ENCODE measurements at places on chromosomes 2 and 18.

GRCh38 chr2:46164529-46165301 is 132.5 kb upstream of the EPAS1 start:
- DNase-seq, result peak; percentile 85

DNA sequence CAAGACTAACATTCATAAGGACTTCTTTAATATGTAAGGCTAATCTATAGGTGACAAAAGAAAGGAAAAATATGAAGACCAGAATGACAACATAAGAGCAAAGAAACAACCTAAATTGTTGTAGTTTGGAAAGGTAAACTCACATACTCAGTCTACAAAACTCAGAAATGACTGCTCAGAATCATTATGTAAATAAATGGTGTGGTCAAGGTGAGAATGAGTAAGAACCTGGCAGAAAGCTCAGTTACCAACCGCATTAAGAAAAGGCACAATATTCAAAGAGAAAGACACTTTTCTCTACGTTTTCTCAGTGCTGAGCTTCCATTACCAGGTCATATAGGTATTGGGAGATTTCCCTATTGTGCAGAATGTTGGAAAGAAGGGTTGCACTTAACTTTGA is 15.8 kb downstream of the ATF2 start:
- peak; percentile 15 for DNase-seq

DNA sequence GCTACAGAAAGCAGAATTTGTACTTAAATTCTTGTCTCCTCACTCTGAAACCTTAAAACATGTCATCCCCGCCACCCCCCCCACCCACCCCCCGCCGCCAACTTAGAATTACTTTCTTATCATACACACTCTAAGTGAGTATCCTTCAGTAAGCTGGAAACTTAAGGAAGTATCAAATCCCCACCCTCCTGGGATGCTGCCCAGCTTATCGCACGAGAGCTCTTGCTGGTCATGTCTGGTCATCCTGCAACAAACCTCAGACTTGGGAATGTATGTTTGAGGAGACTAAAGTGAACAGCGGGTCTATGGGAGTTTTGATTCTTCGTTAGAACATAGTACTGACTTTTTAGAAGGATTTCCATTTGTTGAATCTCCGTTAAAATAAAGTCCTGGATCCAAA is 203.3 kb downstream of the PTGR3 start:
- no peak for DNase-seq

- DNase-seq, result no peak
These were observed 74.5 kb upstream of the FZD7 start for GRCh38 chr2:201959198-201959597.

- DNase-seq, result no peak
These were observed 775.3 kb upstream of the POU3F3 start for GRCh38 chr2:104078431-104079157.

GRCh38 chr2:12684471-12684936 is 32.2 kb upstream of the TRIB2 start:
- peak; percentile 87 for DNase-seq

DNA sequence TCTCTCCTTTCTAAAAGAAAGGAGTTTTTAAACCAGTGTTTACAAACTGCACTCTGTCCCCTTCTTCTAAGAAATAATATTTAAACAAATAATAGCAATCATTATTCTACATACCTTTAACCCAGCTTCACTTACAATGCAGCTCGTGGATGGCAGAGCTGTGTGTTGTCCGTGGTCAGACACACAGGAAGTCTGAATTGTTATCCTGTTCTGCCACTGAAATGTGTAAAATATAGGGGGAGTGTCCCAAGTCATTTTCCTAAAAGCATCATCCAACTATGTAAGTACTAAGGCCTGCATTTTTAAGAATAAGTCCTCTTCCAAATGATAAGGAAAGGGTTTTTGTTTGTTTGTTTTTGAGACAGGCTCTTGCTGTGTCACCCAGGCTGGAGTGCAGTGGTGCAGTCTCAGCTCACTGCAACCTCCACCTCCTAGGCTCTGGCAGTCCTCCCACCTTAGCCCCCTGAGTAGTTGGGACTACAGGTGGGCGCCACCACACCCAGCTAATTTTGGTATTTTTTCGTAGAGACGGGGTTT is 2.7 kb upstream of the PPP4R1 start:
- DNase-seq, result no peak

DNA sequence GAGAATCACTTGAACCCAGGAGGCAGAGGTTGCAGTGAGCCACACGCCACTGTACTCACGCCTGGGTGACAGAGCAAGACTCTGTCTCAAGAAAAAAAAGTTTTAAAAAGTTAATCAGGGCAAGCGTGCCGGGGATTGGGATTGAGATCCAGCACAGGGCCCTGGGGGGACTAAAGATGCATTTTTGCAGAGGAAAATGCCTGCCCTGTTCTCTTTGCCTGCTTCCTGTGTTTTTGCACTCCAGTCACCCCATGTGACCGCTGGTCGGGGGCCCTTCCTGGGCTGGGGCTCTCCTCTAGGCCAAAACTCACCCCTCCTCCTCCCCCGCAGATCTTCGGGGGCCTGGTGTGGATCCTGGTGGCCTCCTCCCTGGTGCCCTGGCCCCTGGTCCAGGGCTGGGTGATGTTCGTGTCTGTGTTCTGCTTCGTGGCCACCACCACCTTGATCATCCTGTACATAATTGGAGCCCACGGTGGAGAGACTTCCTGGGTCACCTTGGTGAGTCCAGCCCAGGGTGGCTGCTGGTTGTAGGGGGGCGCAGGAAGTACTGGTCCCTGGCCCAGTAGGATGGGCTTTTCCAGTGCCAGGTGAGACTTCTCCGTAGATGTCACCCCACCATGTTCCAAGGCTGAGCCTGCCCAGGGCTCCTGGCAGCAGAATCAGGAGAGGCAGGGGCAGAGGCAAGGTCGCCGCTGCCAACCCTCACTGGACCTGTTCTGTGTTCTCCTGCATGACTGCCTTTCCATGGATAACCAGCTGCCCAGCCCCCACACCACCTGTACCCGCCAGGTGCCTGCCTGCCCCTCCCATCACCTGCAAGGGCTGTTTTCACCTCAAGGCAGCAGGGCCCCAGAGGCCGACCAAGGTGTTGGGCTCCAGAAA is 22.4 kb downstream of the MAL start:
- no peak for DNase-seq

DNA sequence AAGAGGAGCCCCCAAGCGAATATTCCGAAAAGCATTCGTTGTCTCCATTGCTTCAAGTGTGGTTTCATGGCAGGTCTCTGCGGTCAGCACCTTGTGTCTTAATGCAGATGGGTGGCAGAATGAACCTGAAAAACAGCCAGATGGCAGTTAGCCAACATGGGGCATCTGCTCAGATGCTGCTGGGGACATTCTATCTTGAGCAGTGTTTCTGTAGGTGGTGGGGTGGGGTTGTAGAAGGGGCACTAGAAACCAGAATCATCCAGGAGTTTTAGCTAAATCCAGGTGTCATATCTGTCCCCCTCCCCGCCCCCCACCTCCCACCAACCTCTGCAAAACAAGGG is 42.1 kb downstream of the ST6GAL2 start:
- DNase-seq, result no peak

- DNase-seq, result no peak
These were observed 26.0 kb upstream of the PAIP2B start for GRCh38 chr2:71252862-71253261.

GRCh38 chr2:39408351-39409136 is 28.5 kb downstream of the MAP4K3 start:
- peak; percentile 67 for DNase-seq

DNA sequence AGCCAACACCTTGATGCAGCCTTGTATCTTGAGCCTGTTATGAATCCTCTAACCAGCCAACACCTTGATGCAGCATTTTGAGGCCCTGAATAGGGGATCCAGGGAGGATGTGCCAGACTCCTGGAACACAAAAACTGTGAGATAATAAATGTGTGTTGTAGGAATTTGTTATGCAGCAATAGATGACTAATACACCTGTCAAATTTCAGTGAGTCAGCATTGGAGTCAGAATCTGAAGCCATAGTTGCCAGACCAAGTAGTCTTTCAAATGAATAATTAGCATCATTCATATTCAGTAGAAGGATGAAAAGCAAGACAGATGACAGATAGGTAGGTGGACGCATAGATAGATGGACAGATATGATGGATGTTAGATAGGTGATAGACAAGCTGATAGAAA is 942.5 kb upstream of the SLC39A10 start:
- DNase-seq, result no peak

DNA sequence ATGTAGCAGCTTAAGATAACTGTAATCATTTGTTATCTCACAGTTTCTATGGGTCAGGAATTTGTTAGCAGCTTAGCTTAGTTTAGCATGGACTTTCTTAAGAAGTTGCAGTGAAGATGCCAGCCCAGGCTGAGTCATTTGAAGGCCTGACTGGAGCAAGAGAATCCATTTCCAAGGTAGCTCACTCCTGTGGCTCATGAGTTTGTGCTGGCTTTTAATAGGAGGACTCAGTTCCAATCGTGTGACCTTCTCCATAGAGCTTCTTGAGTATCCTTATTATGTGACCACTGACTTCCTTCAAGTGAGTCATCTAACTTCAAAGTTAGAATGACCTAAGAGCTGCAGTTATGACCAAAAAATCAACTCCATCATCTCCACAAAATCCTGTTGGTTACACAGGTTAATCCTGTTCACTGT is 1.4 kb downstream of the GPATCH11 start:
- DNase-seq, result peak; percentile 64

DNA sequence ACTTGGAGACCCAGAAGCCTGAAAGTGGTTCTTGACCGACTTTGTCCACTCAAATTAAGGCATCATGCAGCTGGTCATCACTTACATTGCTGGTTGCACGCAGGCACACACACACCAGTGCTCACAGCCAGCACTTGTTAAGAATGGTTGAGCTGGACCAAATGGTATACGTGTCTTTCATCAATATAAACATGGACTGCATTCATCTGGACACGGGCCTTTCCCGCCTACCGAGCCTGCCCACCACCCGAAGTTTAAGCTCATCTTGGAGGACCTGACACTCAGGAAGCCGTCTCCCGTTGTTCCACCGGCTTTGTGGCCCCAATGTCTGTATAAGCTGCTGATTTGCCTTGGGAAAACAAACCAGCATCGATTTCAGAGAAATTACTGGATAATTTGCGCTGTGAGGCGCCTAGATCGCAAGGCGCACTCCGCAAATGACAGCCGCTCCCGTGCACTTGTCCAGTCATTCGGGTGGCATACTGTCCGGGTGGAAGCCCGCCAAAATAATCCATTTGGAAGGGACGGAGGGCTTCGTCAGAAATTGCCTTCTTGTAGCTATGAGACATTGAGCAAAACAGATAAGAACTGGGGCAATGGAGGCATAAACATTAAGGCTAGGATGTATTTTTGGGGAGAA is 40.1 kb upstream of the AKAIN1 start:
- DNase-seq, result peak; percentile 5

- peak; percentile 2 for DNase-seq
These were observed 49.8 kb downstream of the LDLRAD4 start for GRCh38 chr18:13268158-13269012.

DNA sequence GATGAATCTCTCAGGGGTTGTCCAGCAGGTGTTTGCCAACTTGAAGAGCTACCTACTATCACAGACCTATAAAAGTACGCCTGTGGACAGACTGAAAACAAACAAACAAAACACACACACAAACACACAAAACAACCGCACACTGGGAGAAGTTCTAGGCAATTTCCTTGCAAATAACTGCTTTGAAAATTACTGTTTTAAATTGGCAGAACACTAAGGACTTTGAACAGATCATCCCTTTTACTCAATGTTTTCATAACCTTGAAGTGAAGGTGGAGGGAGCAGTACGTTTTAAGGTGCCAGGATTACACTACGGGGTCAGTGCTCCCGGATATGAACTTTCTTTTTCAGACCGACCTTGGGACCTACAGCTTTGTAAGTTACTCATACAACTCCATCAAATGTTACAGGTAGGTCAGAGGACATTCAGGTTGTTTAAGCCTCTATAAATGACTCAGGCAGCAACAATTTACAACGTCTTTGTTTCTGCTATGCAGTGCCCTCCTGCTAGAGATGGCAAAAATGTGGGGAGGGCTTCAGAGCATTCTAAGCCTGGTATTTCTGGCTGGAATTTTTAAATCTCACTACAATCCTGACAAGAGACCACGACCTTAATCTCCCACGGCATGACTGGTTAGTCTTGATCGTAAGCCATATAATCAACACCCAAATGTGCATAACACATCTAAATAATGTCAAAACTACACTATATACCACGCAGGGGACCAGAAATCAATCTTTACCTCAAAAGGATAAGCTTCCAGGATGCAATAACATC is 1.4 kb upstream of the SLC20A1 start:
- peak; percentile 96 for DNase-seq

DNA sequence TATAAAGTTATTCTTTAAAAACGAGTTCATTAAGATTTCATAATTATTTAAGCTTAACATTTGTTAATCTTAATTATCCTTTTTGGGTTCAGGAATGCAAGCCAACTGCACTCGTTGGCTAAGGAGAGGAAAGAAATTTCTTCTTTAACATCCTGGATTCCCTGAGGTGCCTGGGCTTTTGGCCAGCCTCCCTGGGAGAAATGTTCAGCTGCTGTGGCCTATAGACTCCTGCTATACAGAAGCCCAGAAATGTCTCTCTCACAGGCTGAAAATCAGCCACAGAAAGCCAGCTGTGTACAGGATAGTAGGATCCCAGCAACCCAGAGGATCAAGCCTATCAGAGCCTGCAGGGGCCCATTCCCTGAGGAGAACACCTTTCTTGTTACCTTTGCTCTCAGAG is 430.3 kb downstream of the XIRP2 start:
- DNase-seq, result no peak

DNA sequence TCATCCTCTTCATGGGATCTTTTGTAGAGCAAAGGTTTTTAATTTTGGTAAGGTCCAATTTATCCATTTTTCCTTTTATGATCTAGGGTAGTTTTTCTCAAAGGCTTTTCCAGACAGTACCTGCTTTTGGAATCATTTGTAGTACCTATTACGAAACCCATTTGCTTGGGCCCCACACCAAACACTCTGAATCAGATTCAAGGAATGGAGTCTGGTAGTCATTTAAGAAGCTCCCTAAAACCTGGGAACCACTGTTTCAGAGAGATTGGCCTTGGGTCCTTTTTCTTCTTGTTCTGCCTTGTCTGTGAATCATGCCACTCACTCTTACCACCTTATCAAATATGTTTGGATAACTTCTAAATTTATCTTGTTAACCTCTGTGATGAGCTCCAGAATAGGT is 40.3 kb downstream of the OSBPL6 start:
- DNase-seq, result no peak

DNA sequence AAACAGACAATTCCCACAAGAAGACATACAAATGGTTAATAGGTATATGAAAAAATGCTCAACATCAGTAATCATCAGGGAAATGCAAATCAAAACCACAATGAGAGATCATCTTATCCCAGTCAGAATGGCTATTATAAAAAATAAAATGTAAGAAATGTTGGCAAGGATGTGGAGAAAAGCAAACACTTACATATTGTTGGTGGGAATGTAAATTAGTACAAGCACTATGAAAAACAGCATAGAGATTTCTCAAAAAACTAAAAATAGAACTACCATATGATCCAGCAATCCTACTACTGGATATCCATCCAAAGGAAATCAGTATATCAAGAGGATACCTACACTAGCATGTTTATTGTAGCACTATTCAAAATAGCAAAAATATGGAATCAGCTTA is 186.6 kb downstream of the NOL4 start:
- DNase-seq, result no peak

DNA sequence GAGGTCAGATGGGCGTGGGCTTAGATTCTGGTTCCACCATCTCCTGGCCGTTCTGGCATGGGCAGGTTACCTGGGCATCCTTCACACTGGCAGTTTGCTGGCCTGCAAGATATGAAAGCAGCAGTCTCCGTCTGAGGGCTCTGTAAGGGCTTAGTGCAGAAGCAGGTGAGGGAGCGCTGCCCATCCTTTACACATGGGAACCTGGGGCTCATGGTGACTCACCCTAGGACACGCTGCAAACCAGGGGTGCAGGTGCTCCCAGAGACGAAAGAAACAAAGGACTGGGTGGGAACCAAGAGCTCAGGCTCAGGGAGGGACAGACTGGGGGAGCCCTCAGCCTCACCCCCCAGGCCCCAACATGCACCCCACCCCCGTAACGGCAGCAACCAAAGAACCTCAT is 10.7 kb upstream of the ID2 start:
- DNase-seq, result no peak

Measured in renal cortical epithelial cell (primary cell).